Stimulated activated naive CD8-positive, alpha-beta T cell treated with anti-CD3 and anti-CD28 coated beads, Interleukin-15, Interleukin-2, amounts not matched to agents 100 U/mL and 50 U/mL, for 24 hours (primary cell): ENCODE measurements at places on chromosomes 16 and 17.

DNA sequence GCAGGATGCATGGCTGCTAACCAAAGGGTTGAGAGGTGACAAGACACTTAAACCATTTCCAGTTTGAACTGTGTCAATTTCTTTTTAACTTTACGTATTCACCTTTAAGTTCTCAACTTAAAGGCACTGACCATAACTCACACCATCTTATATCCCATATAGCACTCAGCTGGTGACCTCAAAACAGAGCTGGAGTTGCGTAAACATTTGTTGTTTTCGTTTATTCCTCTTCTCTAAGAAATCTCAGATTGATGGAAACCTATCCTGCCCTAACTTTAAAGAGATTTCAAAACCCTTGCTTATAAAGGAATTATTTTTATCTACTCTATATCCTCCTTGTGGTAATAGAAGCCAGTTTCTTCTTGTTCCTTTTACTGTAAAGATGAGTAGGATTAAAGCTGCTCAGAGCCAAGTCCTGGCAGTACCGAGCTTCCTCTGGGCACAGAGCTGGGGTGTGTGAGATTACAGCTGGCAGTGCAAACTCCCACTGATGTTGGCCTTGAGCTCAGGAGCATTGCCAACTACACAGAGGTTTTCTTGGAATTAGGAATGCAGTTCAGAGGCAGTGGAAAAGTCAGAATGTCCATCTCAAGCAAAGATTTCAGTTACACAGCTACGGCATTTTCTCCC lies 1.3 kb downstream of the KCTD2 start:
- DNase-seq, result no peak

DNA sequence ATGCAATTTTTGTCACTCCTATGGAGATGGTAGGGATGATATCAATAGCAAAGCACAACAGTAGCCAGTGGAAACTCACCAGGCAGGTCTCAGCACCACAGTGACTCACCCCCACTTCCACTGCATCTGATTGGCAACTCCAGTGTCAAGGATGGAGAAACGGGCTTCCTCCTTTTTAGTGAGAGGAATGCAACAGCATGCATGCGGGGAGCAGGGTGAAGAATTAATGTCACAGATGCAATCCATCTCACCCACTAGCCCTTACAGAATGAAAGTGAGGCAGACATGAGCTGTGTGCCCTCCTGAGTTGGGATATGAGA lies 467.0 kb upstream of the C16orf82 start:
- DNase-seq, result peak; percentile 12

DNA sequence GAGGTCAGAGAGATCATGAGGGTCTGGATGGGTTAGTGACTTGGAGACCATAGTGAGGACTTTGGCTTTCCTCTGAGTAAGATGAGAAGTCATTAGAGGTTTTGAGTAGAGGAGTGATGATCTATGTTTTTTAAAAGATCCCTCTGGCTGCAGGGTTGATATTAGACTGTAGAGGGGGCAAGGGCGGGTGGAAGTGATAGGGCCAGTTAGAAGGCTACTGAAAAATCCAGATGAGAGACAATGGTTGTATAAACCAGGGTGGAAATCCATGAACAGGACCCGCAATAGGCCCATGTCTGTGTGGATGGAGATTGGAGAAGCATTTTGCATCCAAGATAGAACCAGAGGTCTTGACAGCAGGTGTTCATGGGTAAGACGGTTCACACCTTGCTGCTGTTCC lies 9.8 kb downstream of the ITGAL start:
- DNase-seq, result no peak

DNA sequence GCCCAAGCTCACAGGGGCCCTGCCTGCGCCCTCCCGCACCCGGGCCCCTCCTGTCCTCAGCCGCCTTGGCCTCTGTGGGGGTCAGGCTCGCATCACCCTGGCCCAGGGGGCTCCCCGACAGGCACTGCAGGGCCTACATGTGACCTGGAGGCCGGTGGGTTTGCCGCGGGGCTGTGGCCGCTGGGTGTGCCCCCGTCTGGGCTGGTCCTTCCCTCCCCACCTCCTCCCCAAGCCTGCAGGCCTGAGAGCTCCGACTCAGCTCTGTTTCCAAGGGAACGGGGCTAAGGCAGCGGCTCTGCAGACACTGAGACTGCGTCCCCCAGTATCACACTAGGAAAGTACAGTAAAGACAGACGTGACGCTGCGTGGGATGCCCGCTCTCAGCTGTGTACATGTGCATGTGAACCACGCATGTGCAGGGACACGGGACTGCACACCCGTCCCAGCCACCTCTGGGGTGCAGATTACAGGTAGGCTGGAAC lies 16.5 kb upstream of the WDR45B start:
- DNase-seq, result no peak

DNA sequence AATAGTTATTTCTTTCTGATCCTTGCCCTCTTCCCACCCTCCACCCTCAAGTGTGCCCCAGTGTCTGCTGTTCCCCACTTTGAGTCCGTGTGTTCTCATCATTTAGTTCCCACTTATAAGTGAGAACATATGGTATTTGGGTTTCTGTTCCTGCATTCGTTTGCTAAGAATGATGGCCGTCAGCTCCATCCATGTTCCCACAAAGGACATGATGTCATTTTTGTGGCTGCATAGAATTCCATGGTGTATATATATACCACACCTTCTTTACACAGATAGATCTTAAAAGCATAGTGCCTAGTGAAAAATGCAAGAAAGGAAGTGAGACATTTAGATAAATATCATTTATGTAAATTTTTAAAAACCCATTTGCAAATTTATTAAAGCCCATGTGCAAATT lies 33.1 kb downstream of the HS3ST2 start:
- no peak for DNase-seq

GRCh38 chr17:17581509-17581908 lies 10.0 kb downstream of the PEMT start:
- DNase-seq, result no peak

GRCh38 chr17:16407911-16408588 lies 7.3 kb upstream of the TRPV2 start:
- peak; percentile 44 for DNase-seq

GRCh38 chr16:77406680-77407079 lies 28.2 kb downstream of the ADAMTS18 start:
- no peak for DNase-seq

DNA sequence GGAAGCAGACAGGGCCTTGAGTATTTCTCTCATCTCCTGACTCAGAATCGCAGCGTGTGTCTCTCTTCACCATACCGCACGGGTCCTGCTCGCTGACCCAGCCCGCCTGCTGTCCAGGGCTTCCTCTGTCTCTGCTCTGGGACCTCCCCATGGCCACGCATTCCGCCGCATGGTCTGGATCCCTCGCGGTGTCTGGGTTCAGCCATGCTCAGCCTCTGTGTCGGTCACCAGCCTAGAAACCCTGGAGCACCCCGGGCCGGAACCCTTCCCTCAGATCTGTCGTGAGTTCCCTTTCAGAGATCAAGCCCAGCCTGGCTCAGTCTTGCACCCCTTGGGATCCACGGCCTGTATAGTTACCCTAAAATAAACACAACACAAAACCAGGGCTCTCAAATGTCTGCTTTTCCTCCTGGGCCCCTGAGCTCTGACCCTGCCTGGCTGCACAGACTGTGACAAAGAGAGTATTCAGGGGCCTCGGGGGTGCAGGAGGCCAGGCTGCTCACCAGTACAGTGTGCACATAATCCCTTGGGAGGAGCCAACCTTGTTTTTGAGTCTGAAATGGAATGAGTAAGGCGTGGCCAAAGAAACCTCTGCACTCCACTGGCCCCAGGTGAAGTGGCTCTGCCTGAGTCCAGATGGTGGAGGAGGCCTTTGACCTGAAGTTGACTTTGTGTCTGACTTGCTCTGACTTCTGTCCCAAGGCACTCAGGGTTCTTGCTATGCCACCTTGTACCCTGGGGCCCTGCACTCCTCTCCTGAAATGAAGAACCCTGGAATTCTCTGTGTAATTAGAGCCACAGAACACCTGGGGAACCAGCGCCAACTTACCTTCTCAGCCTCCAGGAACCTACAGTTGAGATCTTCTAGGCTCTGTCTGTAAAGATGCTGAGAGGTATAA lies 5.8 kb upstream of the SPIRE2 start:
- no peak for DNase-seq

DNA sequence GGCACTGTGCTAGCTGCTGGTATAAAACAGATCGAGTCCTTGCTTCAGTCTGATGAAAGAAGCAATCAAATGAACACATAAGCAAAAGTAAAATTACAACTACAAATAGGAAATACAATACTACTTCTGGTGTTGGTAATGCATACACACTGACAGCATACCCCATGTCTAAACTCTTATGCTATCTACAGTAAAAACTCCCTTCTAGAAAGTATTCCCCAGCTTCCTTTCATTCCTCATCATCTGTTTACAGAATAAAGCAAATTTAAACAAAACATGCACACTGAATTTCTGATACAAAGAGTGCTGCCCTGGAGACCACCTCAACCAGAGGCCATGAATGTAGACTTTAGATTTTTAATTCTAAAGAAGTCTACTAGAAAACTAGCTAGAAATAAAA lies 109.6 kb downstream of the SSH2 start:
- no peak for DNase-seq

DNA sequence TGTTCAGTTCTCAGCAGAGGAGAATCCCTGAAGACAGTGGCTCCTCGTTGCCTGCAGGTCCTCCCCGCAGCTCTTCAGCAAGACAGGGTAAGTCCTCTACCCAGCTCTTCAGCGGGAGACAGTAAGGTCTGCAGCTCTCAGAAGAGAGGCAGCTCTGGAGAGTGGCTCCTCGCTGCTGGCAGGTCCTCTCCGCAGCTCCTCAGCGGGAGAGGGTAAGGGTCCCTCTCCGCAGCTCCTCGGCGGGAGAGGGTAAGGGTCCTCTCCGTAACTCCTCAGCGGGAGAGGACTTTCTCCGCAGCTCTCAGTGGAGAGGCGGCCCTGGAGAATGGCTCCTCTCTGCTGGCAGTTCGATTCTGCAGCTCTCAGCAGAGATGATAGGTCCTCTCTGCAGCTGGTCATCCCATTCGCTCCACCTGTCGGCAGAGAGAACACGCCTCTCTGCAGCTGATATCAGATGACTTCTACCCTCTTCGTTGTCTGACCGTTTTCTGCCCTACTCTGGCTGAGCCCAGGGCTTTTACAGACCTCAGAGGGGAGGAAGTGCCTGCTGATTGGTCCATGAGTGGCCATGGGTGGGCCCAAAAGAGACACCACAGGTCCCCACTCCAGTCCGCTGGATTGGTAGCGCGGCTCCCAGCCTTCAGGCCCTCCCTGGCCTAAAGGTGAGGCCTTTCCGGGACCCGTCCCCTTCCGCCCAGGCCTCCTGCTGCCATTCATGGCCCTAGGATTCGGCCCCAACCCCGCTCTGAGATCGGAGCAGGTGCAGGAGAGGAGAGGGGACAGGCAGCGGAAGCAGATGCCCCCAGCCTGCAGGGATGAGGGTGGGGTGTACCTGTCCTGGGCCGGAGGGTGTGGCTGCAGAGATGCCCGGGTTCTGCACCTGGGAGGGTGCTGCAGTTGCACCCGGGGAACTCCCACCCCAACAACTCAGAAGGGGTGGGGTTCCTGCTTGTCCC lies 11.9 kb upstream of the SHCBP1 start:
- no peak for DNase-seq

GRCh38 chr16:73228649-73229048 lies 180.7 kb upstream of the ZFHX3 start:
- DNase-seq, result no peak

DNA sequence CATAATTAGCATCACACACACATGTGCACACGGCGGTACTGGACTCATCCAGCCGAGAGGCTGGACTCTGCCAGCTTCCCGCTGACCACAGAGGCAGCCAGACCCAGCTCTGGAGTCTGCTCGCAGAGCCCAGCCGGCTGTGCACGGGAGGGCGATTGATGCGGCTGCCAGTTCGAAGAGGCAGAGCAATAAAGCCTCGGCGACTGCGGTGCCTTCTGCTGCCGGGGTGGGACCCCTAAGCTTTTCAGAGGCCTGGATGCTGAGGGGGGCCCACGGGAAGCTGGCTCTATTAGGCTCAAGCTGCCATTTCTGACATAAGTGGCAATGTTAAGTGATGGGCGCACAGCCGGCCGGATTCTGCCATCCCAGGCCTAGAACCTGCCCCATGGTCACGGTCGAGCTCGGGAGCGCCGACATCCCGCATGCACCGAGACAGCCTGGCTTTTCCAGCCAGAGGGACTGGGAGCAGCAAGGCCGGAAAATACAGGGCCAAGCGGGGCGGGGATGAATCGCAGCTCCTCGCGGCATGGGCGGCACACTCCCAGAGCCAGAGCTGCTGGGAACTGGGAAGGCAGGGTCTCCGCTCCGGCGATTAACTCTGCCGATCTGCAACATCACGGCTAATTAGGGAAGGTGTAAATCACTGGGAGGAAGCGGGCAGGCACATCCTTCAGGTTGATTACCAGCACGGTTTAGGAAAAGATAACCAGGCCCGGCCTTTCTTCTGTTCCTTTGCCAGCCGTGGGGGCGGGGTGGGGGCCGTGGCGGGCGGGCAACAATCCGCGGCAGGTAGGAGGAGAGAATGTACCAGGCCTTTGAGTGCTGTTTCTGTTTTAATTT lies 57.7 kb downstream of the TBC1D16 start:
- no peak for DNase-seq

- DNase-seq, result no peak
Measured at GRCh38 chr16:70730031-70730430, 44.2 kb upstream of the MTSS2 start.

- no peak for DNase-seq
Measured at GRCh38 chr16:22621586-22622155, 111.0 kb downstream of the NPIPB5 start.

GRCh38 chr17:8935191-8935590 lies 30.3 kb downstream of the PIK3R5 start:
- peak; percentile 82 for DNase-seq

DNA sequence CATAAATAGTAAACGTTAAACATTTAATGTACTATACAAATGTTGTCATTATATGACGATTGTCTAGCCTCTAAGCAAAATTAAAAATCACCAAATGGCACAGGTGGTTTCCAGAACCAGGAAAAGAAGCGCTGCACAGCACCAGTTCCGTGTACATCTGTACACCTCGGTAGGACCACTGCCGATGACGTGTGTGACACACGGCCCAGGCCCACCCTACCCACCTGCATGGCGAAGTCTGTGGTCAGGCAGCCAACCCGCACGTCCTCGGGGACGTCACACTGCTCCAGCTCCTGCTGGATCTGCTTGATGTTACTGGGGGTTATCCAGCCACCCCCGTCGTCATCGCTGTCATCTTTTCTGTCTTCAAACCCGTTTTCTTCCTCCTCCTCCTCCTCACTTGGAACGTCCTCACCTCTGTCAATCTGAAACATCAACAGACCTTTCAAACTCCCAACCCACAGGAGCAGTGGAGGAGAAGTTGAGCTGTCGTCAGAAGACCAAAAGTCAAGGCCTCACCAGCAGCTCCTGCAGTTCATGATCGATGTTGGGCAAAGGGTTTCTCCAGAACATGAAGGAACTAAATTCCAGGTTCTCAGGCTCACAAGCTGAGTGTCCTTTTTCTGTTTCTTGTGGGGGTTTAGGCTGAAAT lies 5.9 kb downstream of the NOB1 start:
- no peak for DNase-seq
